ENCODE measurements at places on chromosomes 11 and 22. TPM values are rescaled to one million over a fixed set of nuclear protein-coding genes. Genes with fewer than 3 reads are reported as not detected.

The TMEM151A gene
- not detected for total RNA-seq

GRCh38 chr22:45626198-45626651 lies 45.4 kb upstream of the ATXN10 start:
- no peak for DNase-seq

The RBX1 gene
- 99.9 TPM for total RNA-seq

- DNase-seq: no peak
Measured at GRCh38 chr11:128480066-128480465, 107.3 kb downstream of the ETS1 start.

DNA sequence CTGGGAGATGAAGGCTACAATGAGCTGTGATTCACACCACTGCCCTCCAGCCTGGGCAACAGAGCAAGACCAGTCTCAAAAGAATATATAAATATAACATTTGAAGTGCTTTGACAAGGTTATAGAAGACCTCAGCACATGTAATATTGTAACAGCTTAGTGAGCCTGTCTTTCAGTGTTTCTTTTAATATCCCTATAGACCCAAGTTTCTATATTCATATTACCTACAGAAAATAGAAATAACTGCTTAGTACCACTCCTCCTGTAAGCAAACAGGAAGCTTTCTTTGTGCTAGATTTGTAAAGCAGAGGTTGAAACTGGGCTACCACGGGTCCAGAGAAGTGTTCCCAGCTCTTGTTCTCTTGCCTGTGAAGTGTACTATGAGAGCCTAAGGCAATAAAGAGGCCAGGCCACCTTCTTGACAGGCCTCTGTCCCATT lies 68.2 kb downstream of the PPP2R1B start:
- DNase-seq: no peak

The INTS4 gene
- 72.7 TPM for total RNA-seq

- no peak for DNase-seq
Measured at GRCh38 chr11:63769714-63770455, 1.3 kb upstream of the ZFTA start.

DNA sequence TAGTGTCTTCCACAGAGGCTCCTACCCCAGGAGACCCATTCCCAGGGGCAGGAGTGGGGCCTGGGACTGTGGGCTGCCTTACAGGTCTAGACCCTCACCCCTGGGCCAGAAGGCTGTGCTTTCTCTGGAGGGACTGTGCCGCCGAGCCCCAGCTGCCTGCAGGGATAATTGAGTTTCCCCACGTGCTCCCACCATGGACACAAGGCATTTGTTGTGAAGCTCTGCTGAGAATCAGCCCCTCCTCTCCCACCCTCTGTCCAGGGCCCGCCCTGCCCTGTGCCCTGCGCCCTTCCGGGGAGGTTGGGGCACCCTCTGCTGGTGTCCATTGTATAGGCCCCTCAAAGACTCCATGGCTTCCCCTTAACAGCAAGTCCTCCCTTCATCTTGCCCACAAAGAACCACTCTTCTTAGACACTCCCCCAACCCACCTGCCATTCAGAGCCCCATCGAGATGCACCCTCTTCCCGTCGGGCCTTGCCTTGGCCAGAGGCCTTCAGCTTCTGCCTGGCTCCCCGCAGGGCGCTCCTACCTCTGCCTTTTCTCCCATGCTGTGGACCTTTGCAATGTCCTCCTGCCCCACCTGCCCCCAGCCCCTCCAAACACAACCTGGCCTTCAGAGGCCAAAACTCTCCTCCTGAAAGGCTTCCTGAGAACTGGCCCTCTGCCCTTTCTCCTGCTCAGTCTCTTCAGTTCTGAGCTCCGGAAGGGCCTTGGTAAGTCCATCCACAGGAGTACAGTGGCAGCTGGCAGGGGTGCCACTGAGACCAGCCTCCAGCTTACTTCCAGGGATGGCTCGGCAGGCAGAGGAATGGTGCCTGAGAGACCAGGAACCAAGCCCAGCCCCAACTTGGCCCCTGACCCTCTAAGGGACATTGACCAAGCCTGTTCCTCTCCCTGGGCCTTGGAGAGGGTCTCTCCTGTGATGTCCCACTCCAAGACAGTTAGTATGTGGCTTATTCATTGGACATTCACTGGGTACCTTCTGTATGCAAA lies 22.4 kb downstream of the DUSP8 start:
- DNase-seq: no peak

The B4GALNT4 gene
- total RNA-seq: 13.6 TPM

DNA sequence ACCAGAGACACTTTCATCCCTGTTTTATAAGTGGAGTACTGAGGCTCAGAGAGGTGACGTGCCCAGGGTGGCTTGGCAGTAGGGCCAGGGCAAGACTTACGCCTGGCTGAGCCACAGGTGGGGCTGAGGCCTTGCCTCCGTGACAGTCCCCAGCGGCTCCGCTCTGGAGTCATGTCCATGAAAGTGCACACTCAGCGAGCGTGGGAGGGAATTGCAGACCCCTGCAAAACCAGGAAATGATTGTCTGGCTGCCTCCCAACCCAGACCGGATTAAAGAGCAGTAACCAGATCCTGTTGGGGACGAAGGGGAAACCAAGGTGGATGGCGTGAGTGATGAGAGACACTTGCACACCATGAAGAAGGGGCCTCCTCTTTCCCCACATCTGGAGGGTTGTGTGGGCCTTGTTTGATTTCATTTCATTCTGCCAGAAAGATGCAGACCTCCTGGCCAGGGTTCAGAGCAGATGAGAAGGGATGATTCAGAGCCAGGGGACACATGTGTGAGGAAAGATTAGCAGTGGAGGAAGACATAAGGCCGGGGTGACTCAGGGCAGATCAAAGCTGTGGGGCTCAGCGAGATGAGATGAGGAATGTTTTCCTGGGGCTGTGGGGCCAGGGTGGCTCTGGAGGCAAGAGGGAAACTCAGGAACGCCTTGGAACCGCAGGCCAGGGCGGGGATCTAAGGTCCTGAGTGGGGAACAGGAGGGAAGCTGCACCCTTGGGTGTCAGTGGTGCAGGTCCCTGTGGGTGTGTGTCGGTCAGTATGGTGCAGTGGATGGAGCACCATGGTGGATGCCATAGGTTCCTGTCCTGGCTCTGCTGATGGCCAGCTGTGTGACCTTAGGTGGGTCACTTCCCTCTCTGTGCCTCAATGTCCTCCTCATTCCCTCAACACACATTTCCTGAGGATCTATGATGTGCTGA lies 29.9 kb upstream of the LRRC32 start:
- no peak for DNase-seq

The SLC22A9 gene
- total RNA-seq: not detected

All from activated naive CD4-positive, alpha-beta T cell treated with anti-CD3 and anti-CD28 coated beads, Interleukin-2, amount 50 U/mL, for 72 hours (primary cell).